AG09309 (cell line): ENCODE measurements at places on chromosomes 3 and 15.

DNA sequence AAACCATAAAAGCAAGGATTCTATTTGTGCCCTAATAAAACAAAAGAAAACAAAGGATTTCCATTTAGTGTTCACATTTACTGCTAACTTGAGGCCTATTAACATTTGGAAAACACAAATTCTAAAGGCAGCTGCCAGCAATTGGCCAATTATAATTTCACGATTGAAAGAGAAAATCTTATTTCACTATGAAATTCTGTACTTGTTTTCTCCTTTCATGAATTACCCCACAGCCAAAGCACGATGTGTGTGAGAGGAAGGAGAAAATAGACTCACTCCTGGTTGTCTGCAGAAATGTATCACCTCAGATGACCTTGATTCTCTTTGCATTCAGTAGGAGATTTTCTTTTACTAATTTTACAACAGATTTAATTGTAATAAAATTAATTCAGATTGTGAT is 242.8 kb upstream of the GBE1 start:
- no peak for DNase-seq

GRCh38 chr15:23566071-23566554 is 639 bp downstream of the MKRN3 start:
- no peak for DNase-seq

- no peak for DNase-seq
These were observed 123.6 kb upstream of the ALCAM start for GRCh38 chr3:105243076-105243475.

- DNase-seq = no peak
These were observed 183.4 kb downstream of the GOLGA6L6 start for GRCh38 chr15:20358066-20358778.

GRCh38 chr3:22856811-22857210 is 346.3 kb upstream of the UBE2E2 start:
- no peak for DNase-seq

GRCh38 chr15:98347001-98347400 is 301.3 kb upstream of the IGF1R start:
- no peak for DNase-seq

DNA sequence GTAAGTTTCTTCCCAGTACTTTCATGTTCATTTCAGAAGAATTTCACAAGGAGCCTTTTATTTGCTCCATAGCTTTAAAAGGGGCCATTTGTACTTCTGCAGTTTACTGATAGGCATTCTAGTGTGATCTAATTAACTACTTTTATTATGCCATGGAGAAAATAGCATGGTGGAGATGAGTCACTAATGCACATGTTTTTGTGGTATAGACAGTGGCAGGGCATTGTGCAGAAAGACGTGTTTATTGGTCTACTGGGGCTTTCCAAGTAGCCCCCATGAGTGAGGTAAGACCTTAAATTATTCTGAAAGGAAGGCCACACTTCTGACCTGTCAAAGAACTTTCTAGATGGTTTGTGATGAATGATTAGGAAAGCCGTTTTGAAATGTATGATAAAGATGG is 810.0 kb upstream of the NR2F2 start:
- DNase-seq = no peak

GRCh38 chr3:86895202-86895601 is 95.7 kb downstream of the VGLL3 start:
- no peak for DNase-seq

DNA sequence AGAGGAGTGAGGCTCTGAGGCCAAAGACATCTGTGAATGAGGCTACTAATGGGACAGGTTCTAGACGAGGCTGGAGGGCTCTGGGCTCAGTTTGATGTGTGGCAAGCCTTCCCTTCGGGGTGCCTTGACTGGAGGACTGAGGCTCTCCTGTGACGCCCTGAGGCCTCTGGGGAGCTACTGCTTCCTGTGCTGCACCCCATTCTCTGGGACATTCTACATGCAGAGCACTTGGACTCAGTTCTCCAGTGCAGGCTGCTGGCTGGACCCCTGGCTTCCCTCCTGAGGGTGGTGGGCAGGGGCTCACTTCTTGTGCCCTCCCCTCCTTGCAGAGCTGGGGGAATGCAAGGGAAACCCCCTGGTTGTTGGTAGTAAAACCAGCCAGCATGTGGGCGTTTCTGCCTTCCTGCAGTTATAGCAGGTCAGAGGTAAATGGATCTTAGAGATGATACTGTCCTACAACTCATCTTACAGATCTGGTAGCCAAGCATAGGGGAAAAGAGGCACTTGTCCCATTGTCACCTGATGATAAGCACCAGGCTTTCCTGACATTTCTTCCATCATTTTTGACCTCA is 133.3 kb downstream of the CHDH start:
- no peak for DNase-seq

DNA sequence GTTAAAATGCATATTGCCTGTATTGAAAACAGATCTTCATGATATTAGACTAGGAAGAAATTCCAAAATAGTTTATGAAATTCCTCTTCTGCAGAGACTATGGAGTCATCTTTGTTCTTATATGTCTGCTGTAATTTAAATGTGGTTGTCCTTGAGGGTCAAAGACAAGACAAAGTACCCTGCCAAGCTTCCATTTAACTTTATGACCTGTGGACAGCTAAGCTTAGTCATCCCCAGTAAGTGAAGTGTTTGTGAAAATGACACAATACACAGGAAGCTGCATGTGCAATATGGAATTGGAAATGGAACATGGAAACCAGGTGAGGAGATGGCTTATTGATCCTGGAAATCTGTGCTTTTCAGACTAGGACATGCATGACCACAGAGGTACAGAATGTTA is 68.5 kb upstream of the GBE1 start:
- no peak for DNase-seq

GRCh38 chr15:101675015-101675414 is 22.8 kb upstream of the TM2D3 start:
- peak; percentile 52 for DNase-seq

- DNase-seq = no peak
These were observed 4.9 kb downstream of the OGG1 start for GRCh38 chr3:9754678-9755077.

DNA sequence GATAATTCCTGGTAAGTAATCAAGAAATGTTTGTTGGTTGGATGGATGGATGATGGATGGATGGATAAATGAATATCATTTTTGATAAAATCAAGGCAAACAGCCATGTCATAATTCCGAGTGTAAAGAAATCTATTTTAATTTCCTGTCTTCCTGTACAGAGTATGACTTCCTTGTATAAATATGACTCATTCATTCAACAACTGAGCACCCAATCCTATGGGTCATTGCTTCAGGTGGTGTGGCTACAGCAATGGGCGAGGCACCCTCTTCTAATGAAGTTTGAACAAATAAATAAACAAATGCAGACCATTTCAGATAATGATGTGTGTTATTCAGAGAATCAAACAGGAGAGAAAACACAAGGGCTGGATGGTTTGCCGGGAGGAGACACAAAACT is 198.7 kb downstream of the TNIK start:
- no peak for DNase-seq

DNA sequence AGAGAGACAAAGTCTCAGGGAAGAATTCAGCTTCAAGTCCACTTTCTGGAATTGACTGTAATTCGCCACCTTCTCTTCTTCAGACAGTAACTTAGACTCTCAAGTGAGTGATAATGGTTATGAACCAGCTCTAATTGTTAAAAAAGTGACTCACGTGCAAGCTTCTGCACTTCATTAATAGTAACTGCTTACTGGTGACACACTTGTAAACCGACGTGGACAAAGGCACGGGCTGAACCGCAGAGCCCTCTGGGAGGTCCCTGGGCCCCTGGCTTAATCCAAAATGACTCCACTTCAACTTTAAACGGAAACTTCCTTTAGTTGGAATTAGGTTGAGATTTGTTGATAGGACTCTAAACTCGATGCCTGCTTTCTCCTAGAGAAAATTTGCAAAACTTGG is 17.0 kb downstream of the MUC4 start:
- no peak for DNase-seq

DNA sequence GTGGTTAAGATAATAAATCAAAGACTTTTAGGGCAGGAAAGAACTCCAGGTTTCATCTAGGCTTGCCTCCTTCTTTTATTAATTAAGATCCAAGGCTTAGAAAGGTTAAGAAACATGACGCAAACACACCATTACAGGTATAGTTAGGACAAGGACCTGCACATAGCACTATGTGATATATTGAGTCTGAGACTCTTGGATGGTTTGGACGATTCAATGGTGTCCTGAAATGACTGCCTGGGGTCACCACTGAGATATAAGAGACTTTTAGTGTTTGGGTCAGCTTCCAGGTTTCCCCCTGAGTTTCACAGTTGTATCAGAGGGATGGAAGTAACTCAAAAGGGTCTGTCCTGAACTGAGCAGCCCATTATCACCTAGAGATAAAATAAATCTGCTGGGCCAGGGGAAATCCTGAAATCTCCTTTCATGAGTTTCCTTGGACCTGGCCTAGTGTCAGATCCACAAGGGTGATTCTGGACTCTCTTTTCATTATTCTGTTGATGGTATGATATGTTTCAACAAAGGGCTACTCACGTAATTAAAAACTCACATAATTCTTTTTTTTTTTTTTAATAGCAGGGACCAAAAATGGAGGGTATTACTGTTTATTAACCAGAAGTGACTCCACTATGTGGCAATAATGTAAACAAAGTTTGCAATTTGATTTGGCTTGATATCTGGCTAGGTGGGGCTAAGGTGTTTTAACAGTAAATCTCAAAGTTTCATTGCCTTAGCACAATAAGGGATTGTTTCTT is 55.6 kb upstream of the ADGRG7 start:
- no peak for DNase-seq

DNA sequence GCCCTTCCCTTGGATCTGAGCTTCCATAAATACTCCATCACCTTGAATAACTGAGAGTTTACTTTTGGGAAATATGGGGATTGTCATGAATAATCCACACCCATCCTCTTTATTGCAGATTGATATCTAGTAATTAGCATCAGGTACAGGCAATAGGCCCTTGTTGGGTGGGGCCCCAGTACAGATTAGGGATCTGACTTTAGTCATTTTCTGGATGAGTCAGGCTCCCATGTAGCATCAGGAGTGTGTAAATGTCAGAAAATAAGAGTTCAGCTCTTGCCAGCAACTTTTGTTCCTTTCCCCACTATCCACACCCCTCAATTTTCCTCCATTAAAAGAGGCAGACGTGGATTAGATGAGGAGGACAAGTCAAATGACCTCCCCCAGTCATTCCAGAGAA is 17.7 kb upstream of the SNRK start:
- no peak for DNase-seq

GRCh38 chr3:141623691-141624090 is 114.4 kb upstream of the RNF7 start:
- DNase-seq = no peak

- no peak for DNase-seq
These were observed 17.5 kb upstream of the BCL6 start for GRCh38 chr3:187762792-187763191.

GRCh38 chr3:47513125-47513929 is at the start of gene ELP6:
TSS of gene ELP6 (minus strand) at chr3:47513712. CDS start at chr3:47513590, 122 bp downstream.
- DNase-seq = peak; percentile 83

DNA sequence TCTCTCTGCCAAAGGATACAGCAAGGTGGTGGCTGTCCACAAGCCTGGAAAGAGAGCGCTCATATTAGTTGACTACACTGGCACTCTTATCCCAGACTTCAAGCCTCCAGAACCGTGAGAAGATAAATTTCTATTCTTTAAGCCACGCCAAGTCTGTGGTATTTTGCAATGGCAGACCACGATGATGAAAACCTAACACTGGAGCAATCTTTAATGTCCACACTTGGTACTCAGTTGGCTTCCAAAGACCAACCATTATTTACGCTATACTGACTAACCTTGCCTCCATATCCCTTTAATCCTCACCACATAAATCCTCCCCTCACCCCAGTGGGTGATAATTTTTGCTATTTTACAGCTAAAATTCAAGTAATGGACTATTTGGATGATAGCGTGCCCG is 16.9 kb upstream of the LACTB start:
- peak; percentile 55 for DNase-seq

- no peak for DNase-seq
These were observed 433.5 kb upstream of the PPP2R3A start for GRCh38 chr3:135532021-135532420.

DNA sequence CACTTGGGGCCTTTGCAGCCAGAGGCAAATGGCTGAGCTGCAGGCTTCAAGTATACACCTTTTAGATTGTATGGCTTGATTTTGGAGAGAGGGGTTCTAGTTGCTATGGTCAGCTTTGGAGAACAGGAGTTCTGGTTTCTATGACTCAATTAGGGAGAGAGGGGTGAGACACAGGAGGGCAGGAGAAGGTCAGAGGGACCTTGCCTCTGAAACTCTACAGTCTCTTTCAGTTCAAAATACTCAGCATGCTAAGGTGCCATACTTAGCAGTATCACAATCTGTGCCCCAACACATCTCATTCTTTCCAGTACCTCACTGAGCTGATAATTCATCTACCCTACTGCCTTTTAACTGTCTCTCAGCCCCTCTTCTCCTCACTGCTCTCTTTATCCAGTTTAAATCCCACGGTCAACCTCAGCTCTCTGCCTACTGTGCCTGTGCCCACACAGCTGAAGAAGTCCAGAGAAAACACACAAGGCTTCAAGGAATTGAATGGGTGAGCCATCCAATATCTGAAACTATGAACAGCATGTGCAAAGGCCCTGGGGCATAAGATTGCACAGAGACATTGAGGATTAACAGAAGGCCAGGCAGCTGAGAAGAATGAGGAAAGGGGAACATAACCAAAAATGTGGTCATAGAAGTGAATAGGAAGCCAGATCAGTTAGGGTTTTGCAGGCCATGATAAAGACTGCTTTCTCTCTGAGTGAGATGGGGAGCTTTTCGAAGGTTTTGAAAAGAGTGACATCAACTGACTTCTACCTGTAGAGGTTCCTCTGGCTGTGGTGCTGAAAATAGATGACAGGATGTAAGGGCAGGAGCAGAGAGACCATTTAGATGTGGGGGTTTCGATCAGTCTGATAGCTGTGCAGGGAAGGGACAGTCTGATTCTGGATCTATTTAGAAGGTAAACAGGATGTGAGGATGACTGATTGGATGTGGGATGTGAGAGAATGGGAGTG is 54.5 kb upstream of the C3orf80 start:
- no peak for DNase-seq

GRCh38 chr3:47002171-47003055 is 22.9 kb downstream of the NBEAL2 start:
- DNase-seq = no peak

DNA sequence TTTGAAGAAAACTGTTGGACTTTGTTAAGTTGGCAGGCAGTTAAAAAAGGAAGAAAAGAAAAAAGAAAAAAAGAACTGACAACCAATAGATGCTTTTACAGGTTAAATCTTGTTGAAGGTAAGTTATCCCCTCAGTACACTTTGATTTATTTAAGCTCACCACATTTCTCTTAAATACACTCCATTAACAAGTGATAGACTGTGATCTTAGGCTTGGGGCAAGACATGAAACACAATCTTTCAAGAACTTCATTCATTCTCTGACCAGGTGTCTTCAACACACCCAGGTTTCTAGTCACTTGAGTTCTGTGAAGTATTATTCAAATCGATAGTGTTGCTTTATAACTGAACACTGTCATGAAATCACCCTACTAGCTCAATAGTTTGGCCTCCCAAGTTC is 751.9 kb downstream of the ROBO1 start:
- no peak for DNase-seq

GRCh38 chr15:55993804-55994560 is 570 bp upstream of the NEDD4 start:
- peak; percentile 27 for DNase-seq
